AG08396 (cell line): ENCODE measurements at places on chromosomes 13 and 19.

DNA sequence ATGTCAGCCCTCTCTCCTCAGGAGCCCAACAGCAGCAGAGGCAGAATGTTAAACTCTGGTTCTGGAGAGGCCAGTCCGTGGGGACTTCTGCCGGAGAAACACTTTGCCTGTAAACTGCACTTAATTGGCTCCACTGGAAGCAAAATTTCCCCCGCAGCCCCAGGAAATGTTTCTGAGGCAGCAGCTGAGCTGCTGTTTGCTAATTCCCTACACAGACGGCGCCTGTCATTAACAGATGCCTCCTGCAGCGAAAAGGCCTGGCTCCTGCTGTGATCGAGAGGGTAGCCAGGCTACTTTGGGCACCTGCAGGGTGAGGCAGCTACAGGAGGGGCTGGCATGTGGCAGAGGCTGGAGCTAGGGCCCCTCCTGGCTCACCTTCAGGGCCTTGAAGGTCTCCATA is 5.2 kb upstream of the TM6SF2 start:
- DNase-seq = no peak

DNA sequence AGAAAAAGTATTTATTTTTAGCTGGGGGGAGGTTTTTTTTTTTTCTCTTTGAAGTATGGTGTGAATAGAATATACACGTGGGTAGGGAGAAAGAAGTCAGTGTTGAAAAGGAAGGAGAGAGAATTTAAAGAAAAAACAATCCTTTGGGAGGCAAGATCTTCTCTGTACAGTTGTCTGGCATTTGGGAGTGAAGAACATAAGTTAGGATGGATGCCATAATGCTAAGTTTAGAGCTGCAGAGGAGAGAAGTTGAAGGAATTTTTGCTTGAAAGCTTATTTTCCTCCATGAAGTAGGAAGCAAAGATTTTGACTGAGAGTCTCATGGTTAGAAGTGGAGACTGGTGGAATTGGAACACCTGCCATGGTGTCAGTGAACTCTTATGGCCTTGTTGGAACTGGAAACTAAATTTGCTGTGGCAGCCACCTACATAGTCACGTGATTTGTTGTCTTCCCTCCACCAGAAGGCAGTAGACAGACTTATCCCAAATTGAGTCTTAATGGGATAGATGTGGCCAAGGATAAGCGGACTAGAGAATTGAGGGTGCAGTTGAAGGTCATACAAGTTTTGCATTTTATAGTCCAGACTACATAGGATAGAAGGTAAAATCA is 22.0 kb downstream of the NDFIP2 start:
- DNase-seq = no peak

DNA sequence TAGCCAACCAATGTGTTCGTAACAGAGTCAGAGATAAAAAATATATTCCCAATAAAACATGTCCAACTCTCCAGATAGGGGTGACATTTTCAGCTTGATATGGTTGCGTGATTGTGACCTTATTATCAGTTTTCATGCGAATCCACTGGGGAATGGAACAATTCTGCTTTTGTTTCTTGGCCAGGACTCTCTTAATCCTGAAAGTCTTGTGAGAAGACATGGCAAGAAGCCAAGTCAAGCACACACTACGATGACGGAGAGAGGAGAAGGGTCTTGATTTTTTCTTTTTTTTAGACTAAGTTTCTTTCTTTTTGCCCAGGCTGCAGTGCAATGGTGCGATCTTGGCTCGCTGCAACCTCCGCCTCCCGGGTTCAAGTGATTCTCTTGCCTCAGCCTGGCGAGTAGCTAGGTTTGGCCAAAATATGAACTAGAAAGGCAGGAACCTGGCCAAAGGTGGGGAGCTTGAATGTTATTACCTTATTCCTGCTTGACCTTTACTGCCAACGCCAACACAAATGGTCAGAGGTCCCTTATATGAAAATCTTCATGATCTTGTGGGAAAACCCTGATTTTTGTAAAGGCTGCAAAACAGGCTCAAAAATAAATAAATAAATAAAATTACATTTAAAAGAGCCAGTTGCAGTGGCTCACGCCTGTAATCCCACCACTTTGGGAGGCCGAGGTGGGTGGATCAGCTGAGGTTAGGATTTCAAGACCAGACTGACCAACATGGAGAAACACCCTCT is 14.5 kb downstream of the ZNF816 start:
- DNase-seq = no peak

GRCh38 chr19:38744298-38744681 is at the start of gene CAPN12:
TSS of gene CAPN12 (minus strand) at chr19:38744474. CDS start at chr19:38744165, 309 bp downstream.
- DNase-seq = no peak

DNA sequence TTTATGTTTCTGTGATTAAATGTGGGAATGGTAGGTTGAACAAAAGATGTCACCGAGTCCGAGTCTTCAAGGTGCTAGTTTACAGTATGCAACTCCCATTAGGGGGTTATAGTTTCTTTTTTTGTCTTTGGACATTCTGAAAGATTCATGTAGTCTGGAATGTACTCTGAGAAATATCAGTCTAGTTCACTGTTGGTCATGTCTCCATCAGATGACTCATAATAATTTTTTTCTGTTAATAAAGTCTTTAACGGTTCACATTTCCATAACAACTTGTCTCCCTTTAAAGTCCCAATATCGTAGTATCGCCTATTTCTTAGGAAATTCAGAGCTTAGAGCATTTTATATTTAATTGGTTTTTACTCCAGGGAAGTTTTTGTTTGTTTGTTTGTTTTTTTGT is 13.5 kb upstream of the ESD start:
- peak; percentile 22 for DNase-seq

DNA sequence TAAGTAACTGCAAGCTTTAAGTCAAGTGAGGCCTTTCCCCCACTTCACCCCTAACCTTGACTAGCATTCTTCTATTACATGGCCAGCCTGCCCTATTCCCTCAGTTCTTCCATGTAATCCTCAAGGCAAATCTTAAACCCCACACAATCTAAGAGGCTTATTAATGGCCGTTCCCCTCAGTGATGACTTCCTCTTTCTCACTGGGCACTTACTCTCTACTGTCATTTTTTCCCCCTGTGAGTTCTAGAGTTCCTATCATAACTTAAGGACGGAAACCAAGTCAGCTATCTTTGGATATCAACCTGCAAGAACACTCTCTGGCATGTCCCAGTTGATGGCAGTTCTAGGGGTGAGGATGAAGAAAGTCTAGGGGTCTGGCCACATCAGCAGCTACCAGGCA is 131.2 kb downstream of the DCLK1 start:
- DNase-seq = no peak

- no peak for DNase-seq
Measured at GRCh38 chr13:66314911-66315310, 915.2 kb downstream of the PCDH9 start.

DNA sequence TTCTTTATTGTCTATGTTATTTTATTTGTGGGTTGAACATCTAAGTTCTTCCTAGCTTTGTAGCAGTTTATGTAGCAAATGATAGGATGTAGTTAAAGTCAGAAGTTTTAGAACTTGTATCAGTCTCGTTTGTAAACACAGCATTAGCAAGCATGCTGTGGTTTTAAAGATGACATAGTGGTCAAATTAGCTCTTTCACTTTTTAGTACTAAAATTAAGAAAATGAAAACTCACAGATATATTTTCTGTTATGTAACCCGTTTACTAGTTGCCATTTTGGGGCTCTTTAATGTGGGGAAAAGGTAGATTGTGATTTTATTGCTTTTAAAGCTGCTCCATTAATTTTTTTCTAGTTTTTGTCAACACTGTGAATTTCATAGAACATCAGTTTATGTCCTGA is 216.5 kb downstream of the PCCA start:
- no peak for DNase-seq

GRCh38 chr19:41872384-41872774 is 4.7 kb upstream of the CD79A start:
- no peak for DNase-seq

DNA sequence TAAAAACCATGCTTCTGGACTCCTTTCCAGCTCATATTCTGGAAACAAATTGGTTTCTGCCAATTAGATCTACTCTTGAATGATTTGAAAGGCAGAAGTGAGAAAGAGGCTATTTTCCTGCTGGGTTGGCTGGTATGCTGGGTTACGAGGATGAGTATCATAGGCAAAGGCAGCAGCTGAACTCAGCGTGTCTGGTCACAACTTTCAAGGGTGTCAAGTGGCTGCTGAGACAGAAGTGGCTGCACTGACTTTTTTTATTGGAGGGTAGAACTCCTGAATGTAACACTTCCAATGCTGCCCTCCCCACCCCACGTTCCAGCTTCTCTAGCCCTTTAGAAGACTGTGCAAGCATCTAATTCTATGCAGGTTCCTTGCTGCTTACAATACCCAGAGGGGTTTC is 8.3 kb upstream of the DZIP1 start:
- no peak for DNase-seq

DNA sequence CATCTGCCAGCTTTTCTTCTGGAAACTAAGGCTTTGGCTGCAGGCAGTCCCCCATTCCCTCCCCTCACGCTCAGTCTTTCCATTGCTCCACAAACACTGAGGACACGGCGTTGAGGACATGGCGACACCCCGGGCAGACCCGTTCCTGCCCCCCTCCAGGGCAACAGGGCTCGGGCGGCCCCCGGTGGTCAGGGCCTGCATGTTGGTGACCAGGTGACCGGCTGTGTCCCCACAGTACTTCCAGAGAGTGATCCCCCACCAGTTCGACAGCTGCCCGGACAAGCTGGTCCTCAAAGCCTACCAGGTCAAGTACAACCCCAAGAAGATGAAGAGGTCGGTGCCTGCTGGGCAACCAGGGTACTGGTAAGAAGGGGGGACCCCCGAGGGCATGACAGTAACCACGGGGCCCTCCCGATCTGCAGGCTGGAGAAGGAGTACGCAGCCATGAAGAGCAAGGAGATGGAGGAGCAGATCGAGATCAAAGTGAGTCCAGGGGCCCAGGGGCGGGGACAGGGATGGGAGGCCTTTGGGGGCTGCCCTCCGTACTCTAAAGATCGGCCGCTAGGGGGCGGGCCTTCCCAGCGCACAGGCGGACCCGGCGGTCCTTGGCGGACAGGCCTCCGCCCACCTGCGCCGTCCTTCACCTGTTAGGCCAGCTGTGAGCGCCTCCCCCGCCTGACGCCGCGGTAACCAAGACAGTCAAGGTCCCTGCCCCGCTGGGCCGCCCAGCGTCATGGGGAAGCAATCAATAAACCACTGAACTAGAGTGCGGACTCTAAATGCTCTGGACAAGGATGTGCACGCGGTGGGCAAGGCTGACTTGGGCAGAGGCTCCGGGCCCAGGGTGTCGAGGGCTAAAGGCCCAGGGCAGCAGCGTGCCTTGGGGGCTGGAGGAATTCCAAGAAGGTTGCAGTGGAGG is 21.1 kb downstream of the PRR36 start:
- peak; percentile 90 for DNase-seq

DNA sequence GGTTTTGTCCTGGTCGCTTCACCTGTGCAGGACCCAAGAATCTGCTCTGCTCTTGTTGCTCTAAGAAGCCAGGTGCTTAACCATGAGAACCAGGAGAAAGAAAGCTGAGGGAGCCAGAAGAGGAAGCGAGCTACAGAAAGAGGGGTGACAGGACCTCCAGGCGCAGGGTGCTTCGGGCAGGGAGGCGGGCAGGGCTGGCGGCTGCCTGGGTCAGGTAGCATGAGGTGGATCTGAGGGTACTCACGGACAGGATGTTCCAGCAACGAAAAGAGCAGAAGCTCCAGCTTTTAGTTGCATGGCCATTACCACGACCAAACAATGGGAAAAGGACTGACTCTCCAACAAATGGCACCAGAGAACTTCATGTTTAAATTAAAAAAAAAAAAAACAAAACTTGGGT is 59.9 kb downstream of the ZNF724 start:
- DNase-seq = no peak

DNA sequence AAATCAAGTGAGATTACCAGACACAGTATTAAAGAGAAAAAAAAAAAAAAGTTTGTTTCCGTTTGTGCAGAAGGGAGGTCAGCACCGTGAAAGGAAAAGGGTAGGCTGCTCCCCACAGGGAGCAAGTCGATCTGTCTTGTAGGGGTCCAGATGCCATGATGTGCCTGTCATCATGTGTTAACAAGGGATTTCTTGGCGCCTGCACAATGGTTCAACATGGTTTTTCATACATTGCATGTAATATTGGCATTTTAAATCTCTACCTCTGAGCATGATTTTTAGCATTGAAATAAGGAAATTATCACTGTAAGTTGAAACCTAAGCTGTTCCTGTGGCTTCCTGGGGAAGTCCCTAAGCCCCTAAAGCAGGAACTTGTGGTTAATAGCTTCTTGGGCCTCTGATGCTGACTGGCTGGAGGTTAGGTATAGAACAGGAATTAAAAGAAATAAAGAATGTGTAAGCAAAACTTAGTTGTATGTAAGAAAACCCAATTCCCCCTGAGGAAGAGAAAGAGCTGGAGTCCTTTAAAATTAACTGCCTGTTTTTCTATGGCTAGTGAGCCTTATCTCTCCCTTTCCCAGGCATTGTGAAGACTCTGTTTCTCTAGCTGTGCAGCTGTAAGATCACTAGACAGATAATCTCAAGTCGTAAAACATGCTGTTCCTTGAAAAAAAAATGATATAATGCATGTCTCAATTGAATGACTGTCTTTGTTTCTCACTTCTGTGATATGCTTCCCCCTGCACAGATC is 7.4 kb upstream of the FCGBP start:
- DNase-seq = no peak

DNA sequence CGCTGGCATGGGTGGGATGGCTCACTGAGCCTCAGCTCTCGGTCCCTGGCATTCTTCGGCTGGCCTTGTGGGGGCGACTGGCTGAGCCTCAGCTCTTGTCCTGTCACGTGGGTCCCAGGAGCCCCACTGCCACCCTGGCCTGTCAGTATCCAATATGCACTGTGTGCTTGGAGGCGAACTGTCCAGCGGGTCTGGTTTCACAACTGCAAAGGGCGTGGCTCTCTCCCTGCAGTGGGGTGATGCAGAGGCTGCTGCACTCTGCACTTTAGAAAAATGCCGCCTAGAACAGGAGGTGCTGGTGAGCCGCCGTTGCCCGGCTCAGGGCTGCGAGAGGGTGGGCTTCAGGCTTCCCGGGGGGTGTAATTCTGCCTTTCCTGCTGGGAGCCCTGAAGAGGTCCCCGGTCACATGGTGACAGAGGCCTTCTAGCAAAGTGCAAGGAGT is 17.0 kb upstream of the TMEM255B start:
- DNase-seq = peak; percentile 67

GRCh38 chr13:21987793-21988192 is 316.9 kb downstream of the FGF9 start:
- no peak for DNase-seq

GRCh38 chr19:14516746-14517438 is 1.3 kb downstream of the DNAJB1 start:
- DNase-seq = no peak

DNA sequence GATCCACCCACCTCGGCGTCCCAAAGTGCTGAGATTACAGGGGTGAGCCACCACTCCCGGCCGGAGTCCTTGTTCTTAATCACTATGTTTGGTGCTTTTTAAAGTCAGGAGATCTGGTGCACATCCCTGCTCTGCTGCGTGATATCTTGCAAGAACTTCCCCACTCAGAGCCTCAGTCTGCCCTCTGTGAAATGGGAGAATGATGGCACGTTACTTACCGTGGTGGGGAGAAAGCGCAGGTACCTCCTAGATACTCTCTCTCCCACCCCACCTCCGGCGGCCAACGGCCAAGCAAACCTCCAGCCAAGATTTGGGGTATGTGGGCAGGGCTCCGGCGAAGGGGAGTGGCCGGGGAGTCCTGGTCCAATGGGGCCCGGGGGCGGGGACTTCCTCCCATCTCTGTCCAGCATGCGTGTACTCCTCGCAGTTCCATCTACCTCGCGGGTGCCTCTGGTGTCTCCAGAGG is at the start of gene RYR1:
TSS of gene RYR1 (plus strand) at position 424 of the 466 bp plus-strand sequence. CDS start 139 bp downstream, outside the sequence.
- DNase-seq = peak; percentile 80
